WERI-Rb-1 (cell line): ENCODE measurements at places on chromosomes 3 and 15.
A peak's percentile ranks its signal among the peaks of the same experiment; 100 is the strongest.

- DNase-seq: no peak
These were observed 240.0 kb downstream of the MBNL1 start for GRCh38 chr3:152508705-152509104.

- no peak for DNase-seq
These were observed 16.0 kb upstream of the RAD18 start for GRCh38 chr3:8979262-8979661.

DNA sequence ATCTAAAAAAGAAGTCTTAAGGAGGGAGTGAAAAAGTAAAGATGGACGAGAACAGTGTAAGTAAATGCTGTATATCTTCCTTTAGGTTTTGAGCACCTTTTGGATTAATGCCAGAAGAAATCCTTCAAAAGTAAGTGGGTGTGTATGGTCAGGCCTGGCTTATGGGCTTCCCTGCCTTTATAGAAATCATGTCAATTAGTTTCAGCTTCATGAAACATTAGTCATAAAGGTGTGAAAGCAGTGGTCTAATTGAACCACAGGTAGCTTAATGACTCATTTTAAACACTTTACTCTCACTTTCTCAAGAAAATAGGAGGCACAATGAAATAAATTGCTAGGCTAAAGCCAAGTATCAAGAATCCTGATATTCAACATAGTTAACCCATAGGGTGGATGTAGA is 467.4 kb upstream of the DPPA4 start:
- DNase-seq: no peak

- DNase-seq: no peak
These were observed 5.1 kb downstream of the STIMATE start for GRCh38 chr3:52892290-52892624.

- no peak for DNase-seq
These were observed 557.5 kb downstream of the OCA2 start for GRCh38 chr15:27541581-27541980.

DNA sequence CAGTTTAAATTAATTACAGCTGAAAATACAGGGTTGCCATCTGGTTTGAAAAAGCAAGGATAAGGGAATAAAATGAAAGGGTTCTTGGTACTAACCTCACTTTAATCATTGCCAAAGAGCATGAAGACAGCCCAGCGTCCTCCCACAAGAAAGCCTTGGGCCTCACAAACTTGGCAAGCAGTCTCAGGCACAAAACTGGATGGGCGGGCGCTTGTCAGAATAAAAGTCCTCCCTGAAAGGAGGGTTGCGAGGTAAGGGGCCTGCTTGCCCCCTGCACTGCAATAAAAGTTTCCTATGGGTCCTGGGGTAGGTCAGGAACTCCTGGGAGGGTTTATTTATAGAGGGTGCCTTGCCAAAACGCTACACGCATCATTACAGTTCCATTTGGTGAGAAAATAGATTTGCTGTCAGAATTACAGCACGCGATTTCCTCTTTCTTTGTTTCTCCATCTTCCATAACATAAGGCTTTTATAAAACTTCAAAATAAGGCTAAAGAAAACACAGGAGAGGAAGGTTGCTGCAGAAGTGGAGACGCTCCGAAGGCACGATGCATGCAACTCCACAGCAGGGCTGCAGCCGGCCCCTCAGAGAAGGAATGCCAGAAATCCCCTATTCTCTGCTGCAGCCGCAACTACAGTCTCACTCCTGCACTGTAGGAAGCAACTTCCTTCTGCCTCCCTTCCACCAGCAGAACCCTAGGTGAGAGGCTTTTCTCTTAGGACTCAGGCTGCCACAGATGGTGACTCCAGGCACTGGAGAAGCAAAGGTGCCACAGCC is 61.3 kb downstream of the VGLL4 start:
- no peak for DNase-seq

GRCh38 chr15:67089217-67090193 is 24.1 kb downstream of the SMAD3 start:
- DNase-seq: no peak

DNA sequence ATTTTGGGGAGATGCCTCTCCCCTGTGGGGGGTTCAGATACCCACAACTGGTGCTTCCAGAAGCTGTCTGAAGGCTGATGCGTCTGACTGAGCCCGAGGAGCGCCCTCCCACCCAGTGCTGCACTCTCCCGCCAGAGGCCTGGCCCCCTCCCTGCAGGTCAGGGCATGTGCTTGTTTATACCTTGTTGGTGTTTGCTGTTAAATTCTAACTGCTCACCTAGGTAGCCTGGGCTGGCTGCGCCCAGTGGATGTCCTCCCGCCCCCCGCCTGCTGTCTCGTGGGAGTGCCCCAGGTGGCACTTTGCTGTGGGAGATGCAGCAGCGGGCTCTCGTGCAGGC is 12.9 kb downstream of the KLF13 start:
- DNase-seq: no peak

DNA sequence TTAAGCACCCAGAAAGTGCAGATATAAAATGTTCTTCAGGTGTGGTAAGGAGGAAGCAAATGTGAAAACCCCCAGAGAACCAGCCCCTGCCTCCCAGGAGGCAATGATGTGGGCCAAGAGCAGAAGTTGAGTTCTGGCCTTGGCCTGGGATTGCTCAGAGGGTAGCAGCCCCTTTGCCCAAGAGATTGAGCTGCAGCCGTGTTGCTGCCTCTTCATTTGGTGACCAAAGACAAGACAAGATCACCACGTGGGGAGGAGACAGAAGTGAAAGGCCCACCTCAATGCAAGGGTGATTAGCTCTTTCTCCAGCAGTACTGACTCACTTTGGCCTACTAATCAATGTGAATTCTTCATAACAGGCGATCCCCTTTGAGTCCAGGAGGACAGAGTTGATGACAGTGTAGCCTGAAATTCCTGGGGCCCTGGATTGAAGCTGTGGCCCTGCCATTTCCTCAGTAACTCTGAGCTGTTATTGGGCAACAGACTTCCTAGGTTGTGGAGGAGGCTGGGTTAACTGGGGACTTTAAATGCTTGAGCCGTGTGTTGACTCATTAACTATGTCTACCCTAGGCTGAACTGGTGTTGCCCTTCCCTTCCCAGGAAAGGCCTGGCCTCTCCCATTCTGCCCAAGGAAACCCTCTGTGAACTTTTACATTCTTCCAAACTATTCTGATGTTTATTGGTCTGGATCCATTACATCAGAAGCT is 86.5 kb downstream of the ST6GAL1 start:
- no peak for DNase-seq

- no peak for DNase-seq
These were observed 2.0 kb downstream of the PXYLP1 start for GRCh38 chr3:141233457-141234161.

DNA sequence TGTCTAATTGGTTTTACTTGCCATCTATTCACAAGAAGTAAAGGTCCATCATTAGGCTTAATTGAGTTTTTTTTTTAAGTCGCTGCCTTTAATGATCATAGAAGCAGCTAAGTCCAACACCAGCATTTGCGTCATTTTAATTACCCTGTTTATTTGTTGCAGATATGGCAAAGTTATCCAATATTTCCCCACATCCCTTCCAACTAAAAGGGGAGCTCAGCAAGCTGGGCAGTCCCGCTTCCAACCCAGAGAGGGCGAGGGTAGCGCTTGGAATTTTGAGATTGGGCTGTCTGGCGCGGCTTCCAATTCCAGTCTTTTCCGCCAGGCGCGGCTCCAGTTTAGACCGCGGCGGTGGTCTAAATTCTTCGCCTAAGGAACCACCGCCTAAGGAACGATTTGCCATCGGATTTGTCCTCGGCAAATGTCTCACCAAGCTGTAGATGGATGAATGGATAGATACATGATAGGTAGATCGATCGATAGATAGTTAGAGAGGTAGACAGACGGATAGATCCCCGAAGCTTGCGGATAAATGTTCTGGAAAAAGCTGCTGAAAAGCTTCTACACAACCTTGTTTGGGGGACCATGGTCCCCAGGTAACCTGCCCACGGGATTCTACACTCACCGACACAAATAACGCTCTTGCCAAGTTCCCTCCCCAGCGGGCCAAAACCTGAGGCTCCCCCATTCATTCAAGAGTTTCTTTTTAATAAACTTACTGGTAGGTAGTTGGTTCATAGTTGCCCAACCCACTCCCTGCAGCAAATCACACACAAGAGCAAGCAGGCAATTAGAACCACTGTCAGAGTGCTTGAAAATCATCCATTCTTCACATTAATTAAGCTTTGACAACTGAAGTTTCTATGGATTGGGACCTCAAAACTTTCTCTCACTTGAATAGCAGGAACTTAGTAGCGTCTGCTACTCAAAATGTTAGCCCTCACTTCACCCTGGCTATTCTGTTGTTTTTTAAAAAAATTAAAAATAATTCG is 49.1 kb downstream of the ZIC4 start:
- DNase-seq: no peak

DNA sequence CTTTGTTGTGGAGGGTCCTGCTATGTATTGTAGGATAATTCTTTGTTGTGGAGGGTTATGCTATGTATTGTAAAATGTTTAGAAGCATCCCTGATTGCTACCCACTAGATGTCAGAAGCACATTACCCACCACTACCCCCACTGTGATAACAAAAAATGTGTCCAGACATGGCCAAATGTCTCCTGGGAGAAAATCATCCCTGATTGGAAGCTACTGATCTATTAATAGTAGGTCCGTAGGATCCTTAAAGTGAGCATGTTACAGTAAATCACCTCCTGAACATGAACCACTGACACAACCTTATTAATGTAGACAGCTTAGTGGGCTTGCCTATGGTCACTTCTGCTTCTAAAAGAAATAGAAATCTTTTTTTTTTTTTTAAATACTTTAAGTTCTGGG is 884.6 kb downstream of the AGBL1 start:
- no peak for DNase-seq

DNA sequence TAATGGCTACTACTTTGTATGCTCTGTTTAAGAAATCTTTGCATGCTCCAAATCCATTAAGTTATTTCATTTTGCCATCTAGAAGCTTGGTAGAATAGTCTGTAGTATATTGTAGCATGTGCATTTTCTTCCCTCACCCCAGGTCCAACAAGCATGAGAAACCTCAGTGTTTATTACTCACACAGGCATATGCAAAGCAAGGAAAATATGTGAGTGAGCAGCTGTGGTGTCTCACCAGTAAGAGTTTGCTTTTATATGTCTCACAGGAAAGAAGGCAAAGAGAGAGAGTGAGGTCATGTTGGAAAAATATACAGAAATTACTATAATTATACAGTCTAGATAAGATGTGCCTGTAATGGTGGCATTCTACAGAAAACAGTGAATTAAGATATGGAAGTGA is 312.5 kb downstream of the C3orf38 start:
- DNase-seq: no peak

- DNase-seq: no peak
These were observed 119.9 kb upstream of the FEZF2 start for GRCh38 chr3:62493109-62493801.

GRCh38 chr3:100536093-100536492 is 43.7 kb downstream of the TMEM45A start:
- DNase-seq: no peak

DNA sequence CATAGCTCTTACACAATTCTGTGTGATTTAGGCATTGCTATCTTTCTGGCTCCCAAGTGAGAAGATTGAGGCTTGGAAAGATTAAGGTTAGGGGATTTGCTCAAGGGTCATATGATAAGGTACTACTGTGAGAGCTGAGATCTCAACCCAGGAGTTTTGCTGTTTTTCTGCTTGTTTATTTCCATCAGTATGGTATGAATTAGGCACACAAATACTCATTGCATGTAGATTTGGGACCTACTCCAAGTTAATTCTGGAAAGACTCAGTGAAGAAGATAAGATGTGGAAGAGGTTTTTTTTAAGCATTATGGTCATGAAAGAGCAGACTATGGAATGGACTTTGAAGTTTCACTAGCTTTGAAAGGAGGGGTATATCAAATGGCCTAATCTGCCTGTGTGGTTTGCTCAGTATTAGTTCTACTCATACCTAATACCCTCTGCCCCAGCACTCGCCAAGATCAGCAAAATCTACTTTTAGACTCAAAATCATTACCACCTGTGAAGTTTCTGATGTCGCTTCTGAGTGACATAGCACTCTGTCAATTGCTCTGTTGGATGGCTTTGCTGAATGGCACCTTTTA is 12.5 kb downstream of the MBNL1 start:
- no peak for DNase-seq

DNA sequence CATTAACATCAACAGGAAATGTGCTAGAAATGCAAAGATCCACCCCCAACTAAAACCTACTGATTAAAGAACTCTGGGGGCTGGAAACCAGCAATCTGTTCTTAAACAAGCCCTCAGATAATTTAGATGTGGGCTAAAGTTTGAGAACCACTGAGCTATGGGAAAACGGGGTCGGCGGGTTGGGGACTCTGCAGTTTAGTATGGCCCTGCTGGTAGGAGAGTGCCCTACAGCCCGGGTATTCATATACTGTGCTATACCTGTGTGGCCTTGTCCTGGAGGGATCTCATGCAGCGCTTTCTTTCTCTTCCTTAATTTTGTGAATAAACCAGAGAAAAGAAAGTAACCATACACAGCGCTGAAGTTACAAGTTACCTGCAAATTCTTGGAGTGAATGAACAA is 189.7 kb upstream of the GBE1 start:
- DNase-seq: no peak

DNA sequence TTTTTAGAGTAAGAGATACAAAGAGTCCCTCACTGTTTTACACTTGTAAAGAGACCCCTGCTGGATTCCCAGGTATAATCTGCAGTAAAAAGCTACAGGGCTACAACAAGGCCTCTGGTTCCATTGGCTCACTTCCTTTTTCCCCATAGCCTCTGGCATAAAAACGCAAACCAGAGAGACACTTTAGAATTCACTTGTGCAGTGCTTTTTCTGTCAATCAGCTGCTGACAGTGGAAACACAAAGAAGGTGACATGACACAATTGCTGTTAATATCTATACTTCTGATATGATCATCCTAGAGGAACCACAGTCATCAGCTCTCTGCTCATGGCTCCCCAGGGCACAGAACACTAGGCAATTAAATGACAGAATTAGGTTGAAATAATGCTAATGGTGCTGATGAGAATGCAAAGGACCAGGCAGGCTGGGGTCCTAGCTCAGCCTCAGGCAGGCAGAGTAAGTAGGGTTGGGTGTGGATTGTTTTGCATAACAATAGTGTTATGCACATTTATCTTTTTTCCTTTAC is 667.9 kb upstream of the CFAP20DC start:
- no peak for DNase-seq

DNA sequence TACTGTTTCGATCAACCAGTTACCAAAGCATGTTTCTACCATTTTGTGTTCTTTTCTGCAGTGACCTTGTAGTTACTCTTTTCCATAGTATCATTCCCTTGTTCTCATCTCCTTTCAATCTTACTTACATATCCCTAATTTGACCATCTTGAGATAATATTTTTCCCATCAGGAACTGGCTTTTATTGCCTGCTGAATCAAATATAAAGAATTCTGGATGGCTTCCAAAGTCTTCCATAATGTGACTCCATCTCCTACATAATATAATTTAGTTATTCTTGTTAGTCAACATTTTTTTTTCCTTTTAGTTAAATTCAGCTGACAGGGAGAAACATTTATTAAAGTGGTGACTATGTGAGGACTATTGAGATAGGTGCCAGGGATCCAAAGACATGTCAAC is 7.0 kb downstream of the USP8 start:
- no peak for DNase-seq

- peak; percentile 91 for DNase-seq
These were observed 18.8 kb upstream of the SSUH2 start for GRCh38 chr3:8663177-8664061.

DNA sequence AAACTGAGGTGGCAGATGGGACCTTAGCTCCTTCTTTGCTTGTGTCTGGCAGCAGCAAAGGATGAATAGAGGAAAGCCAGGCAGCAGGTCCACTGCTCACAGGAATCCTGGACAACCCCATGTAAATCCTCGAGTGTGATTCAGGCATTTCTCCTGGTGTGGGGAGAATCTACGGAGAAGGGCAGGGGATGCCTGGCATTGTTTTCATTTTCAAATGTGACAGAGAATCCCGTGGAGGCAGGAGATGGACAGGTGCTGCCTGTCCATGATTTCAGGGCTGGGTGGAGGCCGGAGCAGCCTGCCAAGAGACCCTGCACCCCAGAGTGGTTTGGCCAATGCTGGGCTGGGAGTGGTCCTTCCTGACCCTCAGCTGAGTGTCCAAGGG is 1.7 kb downstream of the HRH1 start:
- no peak for DNase-seq
